ENCODE measurements at places on chromosomes 16 and 17.

DNA sequence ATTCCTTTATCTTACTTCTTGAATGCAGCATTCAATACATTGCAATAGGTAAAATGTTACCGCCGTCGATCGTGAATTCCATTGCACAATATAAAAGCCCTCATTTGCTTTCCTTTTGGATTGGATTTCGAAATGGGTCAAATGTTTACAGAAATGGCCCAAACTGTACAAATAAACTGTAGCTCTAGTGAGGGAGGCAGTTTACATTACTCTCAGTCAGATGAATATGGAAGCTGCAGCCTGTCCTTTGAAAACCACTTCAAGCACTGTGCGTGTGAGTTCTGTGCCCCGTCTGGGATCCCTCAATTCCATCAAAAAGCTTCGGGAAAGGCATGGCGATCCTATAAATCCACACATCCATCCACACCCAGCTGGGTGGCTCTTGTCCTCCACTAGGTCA lies 258.6 kb upstream of the FOXF1 start:
- DNase-seq: no peak

- no peak for DNase-seq
Observed at GRCh38 chr17:80998748-80999535, 7.3 kb downstream of the CHMP6 start.

GRCh38 chr16:67329901-67330300 lies 3.3 kb downstream of the LRRC36 start:
- DNase-seq: no peak

GRCh38 chr17:52106072-52106471 lies 52.4 kb downstream of the CA10 start:
- no peak for DNase-seq

DNA sequence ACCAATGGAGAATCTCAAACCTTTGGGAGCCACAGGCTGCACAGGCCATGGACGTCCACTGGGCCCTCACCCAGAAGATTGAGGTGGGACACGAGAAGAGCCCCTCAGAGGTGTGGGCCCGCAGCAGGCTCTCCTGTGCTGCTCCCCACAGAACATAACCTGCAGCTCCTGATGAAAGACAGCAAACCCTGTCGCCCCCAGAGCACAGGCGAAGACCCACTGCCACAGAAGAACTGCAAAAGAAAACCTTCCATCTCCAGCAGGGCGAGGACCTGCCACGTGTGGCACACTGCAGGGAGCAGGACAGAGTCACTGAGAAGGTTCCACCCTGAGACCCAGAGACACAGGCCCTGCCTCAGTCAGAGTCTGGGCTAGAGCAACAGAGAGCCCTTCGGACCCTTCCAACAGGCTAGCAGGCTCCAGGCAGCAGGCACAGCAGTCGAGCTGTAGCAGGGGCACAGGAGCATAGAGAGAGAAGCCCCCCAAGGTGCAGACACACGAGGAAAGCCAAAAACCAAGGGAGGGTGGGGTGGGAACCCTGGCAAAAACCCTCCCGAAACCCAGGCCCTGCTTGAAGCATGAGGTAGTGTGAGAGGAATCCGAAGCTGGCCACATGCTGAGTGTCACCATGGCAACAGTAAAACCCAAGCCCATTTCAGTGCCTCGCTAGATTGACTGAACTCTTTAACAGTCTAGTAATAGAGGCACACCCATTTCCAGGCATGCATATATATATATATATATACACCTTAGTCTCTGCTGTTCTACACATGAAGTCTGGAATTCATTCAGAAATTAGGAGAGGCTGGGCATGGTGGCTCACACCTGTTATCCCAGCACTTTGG lies 60.0 kb upstream of the CHMP6 start:
- no peak for DNase-seq

GRCh38 chr17:46071796-46072195 lies 72.7 kb downstream of the STH start:
- no peak for DNase-seq

GRCh38 chr17:33234930-33235685 lies 58.0 kb downstream of the ASIC2 start:
- DNase-seq: peak; percentile 5

- no peak for DNase-seq
Observed at GRCh38 chr17:76998839-76999238, 130.6 kb downstream of the MGAT5B start.

GRCh38 chr17:76772842-76773525 lies 35.1 kb downstream of the MFSD11 start:
- DNase-seq: peak; percentile 68

- DNase-seq: peak; percentile 48
Observed at GRCh38 chr17:52106638-52107261, 51.8 kb downstream of the CA10 start.

GRCh38 chr17:16534236-16534635 lies 34.8 kb downstream of the ZNF287 start:
- DNase-seq: no peak

DNA sequence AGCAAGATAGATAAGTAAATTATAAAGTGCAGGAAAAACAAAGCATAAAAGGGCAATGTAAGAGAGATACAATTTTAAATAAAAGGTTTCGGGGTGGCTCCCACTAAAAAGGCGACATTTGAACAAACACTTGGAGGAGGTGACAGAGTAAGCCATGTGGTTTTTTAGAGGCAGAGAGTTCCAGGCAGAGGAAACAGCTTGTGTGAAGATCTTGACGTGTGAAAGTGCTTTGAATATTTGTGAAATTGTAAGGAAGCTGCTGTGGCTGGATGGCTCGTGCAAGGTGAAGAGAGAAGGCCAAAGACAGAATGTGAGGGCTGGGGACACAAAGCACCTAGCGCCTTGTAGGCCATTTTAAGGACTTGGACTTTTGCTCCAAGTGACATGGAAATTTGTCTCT lies 28.6 kb upstream of the HYDIN start:
- no peak for DNase-seq

DNA sequence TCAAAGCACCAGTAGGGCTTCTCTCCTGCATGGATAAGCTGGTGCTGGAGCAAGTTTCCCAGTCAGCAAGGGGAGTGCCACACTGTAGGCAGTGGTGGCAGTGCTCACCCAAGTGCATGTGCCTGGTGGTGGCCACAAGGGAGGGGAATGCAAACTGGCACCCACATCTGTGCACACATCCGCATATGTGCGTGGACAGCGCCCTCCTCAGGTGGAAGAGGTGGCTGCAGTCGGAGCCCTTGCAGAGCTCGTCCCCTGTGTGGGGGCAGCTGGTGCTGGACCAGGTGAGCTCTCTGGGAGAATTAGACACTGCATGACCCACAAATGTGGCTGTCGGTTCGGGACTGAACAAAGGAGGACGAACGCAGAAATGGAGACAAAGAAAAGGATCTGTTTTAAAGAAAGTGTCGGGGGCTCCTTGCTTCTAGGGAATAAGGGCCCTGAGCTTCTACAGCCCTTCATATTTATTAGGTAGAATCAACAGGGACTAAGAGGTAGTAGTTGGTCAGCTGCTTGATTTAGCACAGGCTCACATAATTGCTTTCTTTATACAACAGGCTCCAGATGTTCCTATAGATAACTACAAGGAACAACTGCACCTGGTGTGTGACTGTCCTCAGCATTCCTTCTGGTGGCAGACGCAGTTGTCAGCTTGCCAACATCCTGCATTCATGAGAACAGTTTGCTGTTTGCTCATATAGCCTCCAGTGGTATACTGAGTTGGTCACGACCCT lies 5.3 kb upstream of the ZNF689 start:
- DNase-seq: peak; percentile 81

- no peak for DNase-seq
Observed at GRCh38 chr17:67534941-67535340, 157.9 kb downstream of the PITPNC1 start.

DNA sequence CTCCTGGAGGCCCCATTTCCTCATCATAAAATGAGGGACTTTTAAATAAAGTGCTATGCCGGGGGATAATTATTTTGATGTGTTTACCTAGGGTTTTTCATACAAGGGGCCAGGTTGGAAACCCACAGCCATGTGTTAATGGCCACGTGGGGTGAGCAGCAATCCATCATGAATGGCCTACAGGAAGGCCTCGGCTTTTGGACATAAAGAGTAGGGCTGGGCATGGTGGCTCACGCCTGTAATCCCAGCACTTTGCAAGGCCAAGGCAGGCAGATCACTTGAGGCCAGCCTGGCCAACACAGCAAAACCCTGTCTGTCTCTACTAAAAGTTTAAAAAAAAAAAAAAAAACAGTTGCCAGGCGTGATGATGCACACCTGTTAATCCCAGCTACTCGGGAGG lies 40.3 kb downstream of the MEAK7 start:
- DNase-seq: no peak

DNA sequence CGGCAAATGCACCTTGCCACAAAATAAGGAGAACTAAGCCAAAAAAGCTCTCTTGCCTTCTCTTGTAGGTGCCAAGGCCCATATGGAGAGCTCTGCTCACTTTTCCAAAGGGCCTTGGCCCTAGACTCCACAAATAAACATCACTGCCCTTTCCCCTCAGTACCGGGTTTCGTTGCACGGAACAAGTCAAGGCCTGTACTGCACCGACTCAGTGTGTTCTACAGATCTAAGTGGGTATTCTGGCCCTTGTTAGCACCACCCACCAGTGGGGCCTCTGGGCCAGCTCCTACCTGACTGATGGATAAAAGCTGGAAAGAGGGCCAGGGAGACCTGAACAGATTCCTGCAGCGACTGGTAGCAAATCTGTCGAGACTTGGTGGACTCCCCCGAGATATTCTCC lies 43.7 kb upstream of the GSG1L start:
- DNase-seq: no peak

DNA sequence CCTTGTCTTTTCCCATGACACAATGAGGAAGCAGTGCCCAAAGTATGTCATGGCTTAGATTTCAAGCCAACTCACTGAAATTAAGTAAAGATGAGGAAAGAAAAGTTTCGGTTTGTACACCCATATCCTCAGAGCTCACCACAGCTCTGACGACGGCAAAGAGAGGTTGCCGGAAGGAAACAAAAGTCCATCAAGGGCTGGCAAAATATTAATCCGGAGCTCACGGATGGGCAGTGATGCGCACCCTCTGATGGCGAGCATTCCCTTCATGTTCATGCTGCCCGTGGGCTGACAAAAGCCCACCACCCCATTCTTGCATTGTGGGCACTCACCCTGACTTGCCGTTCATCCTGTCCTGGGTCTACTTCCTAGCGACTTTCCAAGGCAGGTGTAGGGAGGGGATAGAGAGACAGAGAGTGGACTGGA lies 103.1 kb downstream of the SOX9 start:
- no peak for DNase-seq

DNA sequence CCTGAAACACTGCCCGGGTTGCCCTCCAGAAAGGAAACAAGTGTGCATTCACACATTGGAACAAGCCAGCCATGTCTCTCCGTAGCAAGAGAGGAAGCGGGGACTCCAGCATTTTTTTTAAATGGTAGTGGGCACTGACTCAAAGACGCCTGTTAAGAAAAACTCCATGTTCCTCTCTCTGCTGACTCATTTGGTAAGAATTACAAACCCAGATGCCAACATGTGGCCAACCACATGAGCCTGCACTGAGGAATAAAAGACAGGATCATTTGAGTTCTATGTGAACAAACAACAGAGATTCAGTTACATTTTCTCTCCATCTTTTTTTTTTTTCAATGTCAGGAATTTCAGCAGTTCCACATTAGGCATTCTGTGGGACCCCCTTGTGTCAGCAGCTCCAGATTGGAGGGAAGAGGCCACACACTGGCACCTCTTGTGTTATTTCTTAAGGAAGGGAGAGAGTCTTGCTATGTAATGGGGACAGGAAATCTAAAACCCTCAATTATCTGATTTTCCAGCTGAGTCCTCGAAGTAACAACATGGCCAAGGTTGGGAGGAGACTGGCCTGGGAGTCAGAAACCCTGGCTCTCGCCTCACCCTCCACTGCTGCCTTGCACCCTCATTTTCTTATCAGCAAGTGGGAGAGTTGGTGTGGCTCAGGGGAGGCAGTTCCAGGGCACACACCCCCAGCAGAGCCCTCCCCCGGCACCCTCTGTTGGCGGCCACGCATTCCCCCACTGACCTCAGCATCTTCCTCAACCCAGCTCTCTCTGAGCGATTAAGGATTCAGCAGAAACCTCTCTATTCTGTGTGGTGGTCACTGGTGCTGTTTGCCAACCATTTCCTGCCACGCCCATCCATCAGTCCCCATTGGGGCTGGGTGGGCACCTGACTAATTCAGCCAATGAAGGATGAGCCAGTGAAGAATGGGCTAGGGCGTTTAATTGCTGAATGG lies 173.0 kb downstream of the FOXL1 start:
- DNase-seq: peak; percentile 3

DNA sequence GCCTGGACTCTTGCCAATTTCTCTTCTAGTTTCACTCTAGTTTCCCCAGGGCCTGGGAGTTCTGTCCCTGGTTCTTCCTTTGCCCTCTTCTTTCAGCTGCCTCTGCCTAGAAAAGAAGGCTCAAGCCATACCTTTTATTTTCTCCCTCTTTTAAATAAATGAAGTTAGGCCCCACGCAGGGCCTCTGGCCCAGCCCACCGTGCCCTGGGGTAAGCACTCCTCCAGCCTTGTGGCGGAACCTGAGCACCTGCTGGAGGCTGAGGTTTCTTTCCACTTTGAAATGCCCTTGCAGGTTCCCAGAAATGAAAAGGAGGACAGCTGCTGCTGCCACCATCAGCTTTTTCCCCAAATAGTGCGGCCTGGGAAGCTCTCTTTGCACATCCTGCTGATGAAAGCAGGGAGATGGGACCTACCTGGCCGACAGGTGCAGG lies 139.4 kb downstream of the CCDC182 start:
- peak; percentile 83 for DNase-seq

- peak; percentile 16 for DNase-seq
Observed at GRCh38 chr16:86604436-86605193, 26.3 kb downstream of the FOXL1 start.

DNA sequence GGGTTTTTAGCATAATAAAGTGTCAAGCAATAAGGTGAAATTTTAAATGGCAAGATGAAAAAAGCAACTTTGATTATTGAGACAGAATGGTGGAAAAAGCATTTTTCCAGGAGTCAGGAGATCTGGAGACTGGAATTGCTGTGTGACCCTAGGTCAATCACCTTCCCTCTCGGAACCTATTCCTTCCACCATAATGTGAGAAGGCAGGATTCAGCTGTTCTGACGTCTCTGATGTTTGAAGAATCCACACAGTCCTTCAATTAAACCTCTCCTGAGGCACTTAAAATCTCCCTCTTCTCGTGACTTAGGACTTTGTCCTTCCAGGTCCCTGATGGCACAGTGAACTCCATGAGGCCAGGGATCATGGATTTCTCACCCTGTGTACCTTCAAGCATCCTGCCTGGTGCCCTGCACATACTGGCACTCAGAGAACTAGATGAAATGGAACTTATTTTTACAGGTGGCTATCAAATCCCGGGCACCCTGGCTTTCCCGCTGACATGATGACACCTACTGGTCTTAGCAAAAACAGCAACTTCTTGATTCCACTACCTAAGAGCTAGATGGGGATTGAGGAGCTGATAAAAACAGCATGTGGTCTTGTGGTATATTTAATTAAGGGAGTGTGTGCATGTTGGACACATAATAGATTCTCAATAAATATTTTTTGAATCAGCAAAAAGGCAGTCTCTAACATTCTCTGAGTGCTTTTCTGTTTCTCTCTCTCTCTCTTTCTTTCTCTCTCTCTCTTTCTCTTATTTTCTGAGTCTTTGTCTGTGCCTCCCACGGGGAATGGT lies 2.3 kb upstream of the CCDC182 start:
- DNase-seq: peak; percentile 71
